Caki2 (cell line): ENCODE measurements at places on chromosomes 2 and 18.
A peak's percentile ranks its signal among the peaks of the same experiment; 100 is the strongest.

GRCh38 chr18:57195341-57195740 is 48.5 kb downstream of the BOD1L2 start:
- no peak for DNase-seq

GRCh38 chr2:127102521-127103242 is 4.3 kb downstream of the BIN1 start:
- no peak for DNase-seq

- DNase-seq = no peak
Measured at GRCh38 chr2:123513351-123513750, 511.7 kb upstream of the CNTNAP5 start.

DNA sequence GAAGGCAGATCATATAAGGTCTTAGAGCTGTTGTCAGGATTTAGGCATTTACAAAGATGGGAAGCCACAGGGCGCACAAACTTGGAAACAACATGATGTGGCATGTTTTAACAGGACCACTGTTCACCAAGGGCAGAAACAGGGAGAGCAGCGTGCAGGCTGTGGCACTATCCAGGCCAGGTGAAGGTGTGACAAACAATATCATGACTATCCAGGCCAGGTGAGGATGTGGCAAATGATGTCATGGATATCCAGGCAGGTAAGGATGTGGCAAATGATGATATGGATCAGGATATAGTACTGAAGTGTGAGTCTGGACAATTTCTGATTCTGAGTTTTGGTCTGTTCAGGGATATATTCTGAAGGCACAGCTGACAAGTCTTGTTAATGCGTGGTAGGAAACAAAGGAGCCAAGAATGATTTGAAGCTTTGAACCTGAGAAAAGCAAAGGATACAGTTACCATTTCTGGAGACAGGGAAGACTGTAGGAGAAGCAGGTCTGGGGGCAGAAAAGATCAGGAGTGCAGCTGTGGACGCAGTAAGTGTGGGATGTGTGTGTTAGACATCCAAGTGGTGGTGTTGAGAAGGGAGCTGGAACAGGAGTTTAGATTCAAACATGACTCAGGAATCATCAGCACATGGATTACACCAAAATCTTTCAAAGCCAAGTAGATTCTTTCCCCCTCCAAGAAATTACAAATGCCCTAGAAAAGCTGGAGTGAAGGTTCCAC is 205.9 kb downstream of the TMEM163 start:
- no peak for DNase-seq

DNA sequence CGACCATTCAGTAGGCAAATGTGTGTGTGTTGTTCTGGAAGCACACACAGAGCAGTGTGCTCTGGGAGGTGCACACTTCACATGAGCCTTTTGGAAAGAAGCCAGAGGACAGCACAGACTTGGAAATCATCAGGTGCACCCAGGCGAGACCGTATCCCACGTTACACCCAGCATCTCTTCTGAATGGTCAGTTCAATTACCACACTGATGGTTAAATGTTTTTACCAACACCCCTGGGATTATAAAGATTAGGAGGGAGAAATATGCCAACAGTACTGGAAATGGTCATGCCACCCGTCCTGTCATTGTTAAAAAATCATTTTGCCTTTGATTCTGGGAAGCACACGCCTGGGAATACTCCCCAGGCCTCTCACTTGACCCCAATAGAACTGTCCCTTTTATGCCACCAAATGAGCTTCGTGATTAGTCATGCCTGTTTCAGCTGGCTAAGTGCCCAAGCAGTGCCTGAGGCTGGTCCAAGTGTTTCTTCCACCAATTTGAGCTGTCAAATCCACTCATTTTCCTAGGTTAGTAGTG is 183.7 kb downstream of the NRP2 start:
- DNase-seq = peak; percentile 86

- no peak for DNase-seq
Measured at GRCh38 chr2:231727621-231728020, 19.3 kb downstream of the PTMA start.

GRCh38 chr18:45691816-45692179 is 32.2 kb upstream of the SLC14A1 start:
- no peak for DNase-seq

- no peak for DNase-seq
Measured at GRCh38 chr2:163157411-163157810, 318.8 kb upstream of the KCNH7 start.

DNA sequence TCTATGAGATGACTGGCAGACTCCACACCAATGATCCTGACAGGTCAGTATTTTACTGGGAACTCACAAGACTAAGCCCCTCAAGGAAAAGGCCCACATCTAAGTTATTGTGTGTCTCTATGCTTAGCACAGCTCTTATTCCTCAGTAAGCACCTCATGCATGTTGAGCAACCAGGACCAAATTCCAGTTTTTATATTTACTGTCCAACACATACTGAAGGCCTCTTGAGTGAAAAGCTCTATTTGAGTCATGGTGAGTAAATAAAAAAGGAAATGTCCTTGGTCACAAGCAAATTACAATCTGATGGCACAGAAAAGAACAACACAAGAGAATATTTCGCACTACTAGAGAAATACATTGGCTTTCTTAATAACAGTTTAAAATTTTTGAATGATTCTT is 87.9 kb upstream of the ETAA1 start:
- DNase-seq = no peak

DNA sequence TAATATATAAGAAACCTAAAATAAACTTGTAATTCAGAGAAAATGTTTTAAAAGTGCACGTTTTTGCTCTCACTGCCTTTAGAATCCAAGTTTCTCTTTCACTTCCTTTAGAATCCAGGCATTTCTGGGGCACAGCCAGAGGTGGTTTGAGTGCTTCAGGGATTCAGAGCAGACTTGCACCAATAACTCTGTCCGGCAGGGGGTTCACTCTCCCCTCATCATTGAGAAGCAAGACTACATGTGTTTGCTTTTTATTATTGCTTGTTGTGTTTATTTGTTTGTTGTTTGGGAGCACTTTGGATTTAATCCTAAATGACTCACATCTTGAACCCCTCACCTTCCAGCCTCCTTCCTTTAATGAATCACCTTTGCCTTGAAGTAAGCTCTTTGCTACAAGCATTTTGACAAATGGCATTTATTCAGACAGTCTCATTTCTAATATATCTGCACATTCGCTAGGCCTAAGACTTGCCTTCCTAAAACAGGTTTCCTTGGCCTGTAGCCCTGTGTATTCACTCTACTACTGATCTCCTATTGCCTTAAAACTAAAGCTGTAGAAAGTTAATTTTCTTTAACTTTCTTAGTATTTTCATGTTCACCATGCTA is 233.5 kb upstream of the ATP5MC3 start:
- peak; percentile 27 for DNase-seq

DNA sequence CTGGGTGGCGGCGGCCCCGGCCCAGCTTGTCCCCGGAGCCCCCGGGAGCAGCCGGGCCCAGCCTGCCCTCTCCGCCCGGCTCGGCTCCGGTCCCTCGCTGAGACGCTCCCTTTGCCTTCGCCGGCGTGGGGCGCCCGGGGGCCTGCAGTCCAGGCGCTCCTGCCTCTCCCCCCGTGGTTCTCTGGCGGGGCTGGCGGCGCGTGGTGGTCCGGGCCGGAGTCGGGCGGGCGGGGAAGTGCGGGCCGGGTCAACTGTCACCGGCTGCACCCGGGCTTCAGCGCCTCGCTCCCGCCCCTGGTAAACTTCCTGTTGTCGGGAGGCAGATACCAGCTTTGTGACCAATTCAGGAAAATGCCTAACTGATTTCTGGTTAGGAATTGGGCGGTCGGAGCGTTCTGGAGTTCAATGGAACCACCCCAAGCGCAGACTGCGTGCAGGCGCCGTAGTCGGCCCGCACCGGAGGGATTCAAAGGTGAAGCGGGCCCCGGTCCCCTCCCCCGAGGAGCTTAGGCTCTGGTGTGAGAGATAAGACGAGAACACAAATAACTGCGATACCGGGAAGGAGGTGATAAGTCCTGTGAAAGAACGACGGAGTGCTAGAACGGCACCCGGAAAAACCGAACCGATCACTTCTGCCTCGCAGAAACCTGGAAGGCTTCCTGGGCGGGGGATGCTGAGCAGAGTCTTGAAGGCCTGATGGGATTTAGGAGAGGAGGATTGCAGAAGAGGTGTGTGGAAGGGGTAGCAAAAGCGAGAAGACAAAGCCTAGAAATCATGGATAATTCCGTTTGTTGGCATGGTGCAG is 891 bp downstream of the CAB39 start:
- peak; percentile 43 for DNase-seq

- no peak for DNase-seq
Measured at GRCh38 chr2:143840194-143840593, 679.7 kb downstream of the ZEB2 start.

DNA sequence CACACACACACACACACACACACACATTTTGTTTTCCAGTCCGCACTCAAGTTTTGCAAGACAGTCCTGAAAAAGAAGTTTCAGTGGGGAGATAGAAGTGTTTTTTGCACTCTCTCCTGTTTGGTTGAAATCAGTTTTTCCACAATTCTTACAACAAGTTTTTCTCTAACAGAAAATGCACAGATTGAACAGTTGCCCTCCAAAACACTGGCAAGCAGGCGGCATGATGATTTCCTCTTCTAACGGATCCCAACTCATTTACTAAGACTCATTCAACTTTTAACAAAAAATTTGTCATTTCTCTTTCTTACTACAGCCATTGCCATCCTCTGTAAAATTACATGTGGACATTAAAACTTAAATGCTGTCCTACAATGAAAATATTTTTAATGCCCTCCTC is 117.6 kb upstream of the DTNA start:
- no peak for DNase-seq

GRCh38 chr2:196372276-196372809 is 201.0 kb upstream of the STK17B start:
- DNase-seq = no peak

DNA sequence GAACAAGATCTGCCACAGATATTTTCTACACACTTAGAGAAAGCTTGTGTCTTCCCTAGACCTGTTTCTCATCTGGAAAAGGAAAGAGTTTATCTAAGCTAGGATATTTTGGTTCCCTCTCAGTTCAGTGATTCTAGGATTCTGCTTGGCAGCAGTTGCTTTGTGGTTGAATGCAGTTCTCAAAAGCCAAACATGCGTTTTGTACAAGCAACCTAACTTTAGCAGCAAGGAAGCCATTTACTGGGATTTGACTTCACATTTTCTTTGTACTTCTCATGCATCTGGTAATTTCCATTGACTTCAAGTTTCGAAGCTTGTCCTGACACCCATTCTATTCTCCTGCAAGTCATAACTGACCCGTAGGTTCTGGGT is 33.3 kb downstream of the VSNL1 start:
- no peak for DNase-seq

- DNase-seq = no peak
Measured at GRCh38 chr2:99217929-99218501, 37.0 kb downstream of the MRPL30 start.

GRCh38 chr2:105114551-105114950 is 76.7 kb downstream of the MRPS9 start:
- DNase-seq = peak; percentile 54

- peak; percentile 68 for DNase-seq
Measured at GRCh38 chr18:53817976-53818950, 406.2 kb downstream of the MBD2 start.

DNA sequence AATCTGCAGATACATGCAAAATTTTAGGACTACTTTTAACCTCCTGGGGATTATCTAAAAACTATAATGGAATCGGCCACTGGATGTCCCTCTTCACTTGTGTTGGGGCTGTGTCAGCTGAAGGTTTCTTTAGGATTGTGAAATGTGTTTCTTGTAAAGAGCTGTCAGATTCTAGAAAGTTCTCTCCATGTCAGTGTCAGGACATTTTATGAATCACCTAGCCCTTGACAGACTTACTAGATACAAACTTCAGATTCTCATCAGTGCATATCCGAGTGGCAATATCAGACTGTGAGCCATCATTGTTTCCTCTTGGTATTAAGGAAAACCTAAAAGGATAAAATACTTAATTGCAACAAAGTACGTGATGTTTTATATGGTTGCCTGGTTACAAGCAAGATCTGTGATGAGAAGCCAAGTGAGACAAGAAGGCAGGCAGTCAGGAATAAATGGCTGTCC is 107.3 kb downstream of the CPS1 start:
- peak; percentile 1 for DNase-seq

DNA sequence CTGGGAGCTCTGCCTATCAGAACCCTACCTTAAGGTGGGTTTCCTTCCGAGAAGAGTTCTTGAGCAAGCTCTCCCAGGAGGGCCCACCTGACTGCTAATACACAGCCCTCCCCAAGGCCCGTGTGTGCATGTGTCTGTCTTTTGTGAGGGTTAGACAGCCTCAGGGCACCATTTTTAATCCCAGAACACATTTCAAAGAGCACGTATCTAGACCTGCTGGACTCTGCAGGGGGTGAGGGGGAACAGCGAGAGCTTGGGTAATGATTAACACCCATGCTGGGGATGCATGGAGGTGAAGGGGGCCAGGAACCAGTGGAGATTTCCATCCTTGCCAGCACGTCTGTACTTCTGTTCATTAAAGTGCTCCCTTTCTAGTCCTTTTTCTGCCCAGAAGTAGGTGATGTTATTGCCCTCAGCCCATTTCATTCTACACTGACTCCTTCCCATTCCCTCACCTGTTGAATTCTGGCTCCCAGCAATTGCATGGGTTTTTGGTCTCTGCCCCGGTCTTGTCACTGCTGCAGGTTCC is 6.5 kb downstream of the TMEM37 start:
- DNase-seq = no peak

- DNase-seq = peak; percentile 65
Measured at GRCh38 chr2:112482309-112483041, 519 bp downstream of the TTL start.

GRCh38 chr2:192038110-192038509 is 156.6 kb downstream of the TMEFF2 start:
- no peak for DNase-seq

DNA sequence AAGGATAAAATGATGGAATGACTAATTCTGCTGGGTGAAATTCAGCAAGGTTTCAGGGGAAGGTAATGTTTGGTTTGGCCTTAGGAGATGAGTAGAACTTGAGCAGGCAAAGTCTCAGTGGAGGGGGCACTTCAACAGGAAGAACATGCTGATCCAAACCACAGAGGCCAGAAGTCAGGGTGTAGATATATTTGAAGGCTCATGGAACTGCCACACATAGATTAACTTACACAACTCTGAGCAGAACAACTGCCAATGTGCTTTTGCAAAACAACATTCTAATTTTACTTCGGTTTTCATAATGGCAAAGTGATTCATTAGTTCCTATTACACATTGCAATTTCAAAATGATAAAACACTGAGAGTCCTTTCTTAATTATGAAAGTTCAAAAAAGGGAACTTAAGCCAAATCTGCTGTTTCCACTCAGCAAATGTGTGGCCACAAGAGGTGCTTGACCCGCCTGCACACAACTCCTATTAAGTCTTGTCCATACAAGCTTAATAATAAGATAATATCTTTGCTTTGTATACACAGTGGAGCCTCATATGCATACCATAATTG is 284.8 kb downstream of the MREG start:
- no peak for DNase-seq

DNA sequence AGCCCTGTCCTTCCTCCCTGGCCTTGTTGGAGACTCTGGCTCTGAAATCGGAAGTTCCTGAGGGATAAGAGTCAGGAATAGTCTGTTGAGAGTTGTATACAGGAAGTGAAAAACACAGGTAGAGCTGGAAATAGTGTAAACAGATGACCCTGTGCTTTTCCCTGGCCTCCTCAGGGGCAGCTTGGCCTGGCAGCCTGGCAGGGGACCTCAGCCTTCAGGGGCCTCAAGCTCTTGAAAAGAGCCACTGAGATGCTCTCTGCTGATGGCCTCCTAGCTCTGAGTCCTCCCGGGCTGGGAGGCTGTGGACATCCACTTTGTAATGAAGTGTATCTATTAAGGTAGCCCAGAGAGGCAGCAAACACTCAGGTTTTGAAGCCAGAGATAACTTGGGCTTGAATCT is 79.3 kb downstream of the DDX1 start:
- no peak for DNase-seq
